WERI-Rb-1 (cell line): ENCODE measurements at places on chromosomes 1 and 21.
A peak's percentile ranks its signal among the peaks of the same experiment; 100 is the strongest.

- DNase-seq, result no peak
Measured at GRCh38 chr1:25770541-25771220, 29.3 kb upstream of the SELENON start.

DNA sequence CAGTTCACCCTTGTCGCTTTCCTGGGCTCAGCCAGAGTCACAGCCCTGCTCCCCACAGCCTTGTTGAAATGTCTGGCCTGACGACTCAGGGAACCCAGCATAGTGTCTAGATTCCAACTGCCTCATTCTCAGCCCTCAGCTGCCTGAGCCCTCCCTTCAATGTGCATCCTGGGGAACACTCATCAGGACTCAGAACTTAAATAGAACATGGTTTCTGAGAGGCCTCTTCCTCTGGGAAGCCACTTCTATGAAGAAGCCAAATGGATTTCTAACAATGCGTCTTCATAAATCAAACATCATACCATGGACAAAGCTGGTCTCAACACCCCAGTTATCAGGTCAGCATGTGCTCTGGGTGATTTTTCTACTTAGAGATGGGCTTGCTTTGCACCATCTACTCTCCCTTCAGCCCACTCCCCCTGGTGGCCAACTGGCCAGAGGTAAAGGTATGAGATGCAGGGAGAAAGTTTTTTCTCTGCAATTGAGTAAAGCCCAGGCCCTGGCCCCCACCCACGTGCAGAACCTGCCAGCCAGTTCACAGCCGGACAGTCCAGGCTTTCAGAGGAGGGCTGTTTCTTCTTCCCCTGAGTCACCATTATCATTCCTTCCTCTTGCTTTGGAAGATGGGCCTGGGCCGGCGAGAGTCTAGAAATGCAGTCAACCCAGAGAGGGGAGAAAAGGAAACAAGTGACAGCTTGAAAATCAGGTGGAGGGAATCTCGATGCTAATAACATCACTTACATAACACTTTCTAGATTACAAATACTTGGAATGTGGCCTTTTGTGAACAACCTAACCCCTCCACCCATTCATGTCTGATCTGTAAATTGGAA is 32.1 kb downstream of the CD244 start:
- DNase-seq, result peak; percentile 85

DNA sequence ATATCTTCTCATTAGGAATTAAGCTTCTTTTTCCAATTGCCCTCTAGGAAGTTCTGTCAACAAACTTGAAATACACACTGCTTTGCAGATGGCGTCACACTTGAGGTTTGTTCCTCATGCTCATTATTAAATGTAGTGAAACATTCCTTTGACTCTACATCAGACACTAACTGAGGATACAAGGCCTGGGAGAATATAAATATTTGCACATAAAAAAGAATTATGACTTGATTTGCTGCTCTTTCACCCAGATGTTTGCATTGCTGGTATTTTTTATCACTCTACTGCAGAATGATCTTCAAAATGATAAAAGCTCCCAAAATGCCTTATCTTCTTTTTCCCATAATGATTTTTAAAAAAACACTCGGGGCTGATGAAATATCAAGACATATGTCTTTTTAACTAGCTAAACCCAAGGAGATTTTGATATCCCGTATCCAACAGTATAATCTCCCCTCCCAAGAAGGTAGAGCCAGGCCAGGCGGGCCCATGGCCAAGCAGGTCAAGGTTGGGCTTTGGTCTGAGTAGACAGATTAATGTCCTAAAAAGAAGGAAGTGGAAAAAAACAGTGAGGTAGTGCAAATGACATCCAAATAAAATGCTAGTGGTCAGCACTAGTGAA is 264.6 kb downstream of the HHIPL2 start:
- no peak for DNase-seq

DNA sequence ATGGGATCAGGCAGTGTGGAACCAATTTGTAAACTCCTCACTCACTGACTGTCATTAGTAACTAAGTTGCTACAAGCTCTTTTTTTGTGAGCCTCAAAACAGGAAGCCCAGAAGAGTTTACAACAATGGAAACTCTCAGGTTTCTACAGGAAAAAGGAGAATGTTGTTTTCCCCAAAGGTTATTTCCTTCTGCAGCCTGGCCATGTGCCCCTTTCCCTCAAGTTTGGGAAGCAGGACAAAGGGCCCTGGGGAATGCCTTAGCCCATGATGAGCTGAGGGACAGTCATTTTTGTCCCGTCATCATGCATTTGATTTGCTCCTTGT is 395.9 kb downstream of the KIF26B start:
- DNase-seq, result no peak

GRCh38 chr1:51945591-51945990 is 44.9 kb downstream of the RAB3B start:
- no peak for DNase-seq

DNA sequence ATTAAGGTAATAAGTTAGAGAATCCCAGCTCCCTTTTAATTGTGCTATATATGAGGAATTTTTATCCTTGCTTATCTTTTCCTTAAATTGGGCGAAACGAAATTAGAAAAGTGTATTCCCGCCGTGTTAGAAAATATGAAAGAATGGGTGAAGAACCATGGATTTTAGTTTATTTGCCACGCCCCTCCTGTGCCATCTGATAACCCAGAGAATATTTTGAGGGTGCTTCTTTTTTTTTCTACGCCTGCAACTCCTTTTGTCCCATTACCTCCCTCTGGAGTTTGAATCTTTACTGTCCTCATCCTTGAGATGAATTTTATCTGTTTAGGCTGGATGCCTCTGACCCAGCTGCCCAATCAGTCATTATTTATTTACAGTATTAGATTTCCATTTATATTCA is 1.6 kb downstream of the TLCD4 start:
- no peak for DNase-seq

GRCh38 chr1:110262296-110262695 is 52.2 kb downstream of the KCNC4 start:
- DNase-seq, result no peak

GRCh38 chr1:81068726-81069125 is 732.0 kb upstream of the ADGRL2 start:
- DNase-seq, result no peak

GRCh38 chr1:228279722-228280105 is 71.9 kb downstream of the OBSCN start:
- DNase-seq, result no peak

- no peak for DNase-seq
Measured at GRCh38 chr1:181587870-181588438, 104.6 kb downstream of the CACNA1E start.

DNA sequence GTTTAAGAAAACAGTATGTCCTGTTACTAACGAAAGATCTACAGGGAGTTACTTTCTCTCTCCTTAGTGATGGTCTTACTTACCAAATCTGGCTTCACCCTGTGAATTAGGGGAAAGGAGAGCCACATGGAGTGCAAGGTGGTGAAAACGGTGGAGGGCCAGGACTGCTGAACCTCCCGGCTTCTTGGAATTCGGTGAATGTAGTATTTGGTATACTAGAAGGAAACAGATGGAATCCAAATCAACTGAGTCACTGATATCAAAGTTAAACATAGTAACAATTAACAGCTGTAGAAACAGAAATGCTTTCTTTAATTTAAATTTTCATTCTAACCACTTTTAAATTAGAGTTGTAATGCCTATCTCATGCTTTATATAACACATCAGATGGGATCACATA is 45.7 kb downstream of the ALG14 start:
- no peak for DNase-seq

- no peak for DNase-seq
Measured at GRCh38 chr1:209621286-209621685, 30.9 kb downstream of the LAMB3 start.

- DNase-seq, result no peak
Measured at GRCh38 chr1:214974002-214974401, 108.5 kb upstream of the KCNK2 start.
